HT-29 (cell line): ENCODE measurements at places on chromosomes 7 and 10. TPM values are rescaled to one million over a fixed set of nuclear protein-coding genes. Genes with fewer than 3 reads are reported as not detected.

GRCh38 chr10:31762316-31762715 lies 166.3 kb downstream of the ARHGAP12 start:
- no peak for DNase-seq

ANXA8L1 gene
- total RNA-seq, result not detected in 2 replicates

DNA sequence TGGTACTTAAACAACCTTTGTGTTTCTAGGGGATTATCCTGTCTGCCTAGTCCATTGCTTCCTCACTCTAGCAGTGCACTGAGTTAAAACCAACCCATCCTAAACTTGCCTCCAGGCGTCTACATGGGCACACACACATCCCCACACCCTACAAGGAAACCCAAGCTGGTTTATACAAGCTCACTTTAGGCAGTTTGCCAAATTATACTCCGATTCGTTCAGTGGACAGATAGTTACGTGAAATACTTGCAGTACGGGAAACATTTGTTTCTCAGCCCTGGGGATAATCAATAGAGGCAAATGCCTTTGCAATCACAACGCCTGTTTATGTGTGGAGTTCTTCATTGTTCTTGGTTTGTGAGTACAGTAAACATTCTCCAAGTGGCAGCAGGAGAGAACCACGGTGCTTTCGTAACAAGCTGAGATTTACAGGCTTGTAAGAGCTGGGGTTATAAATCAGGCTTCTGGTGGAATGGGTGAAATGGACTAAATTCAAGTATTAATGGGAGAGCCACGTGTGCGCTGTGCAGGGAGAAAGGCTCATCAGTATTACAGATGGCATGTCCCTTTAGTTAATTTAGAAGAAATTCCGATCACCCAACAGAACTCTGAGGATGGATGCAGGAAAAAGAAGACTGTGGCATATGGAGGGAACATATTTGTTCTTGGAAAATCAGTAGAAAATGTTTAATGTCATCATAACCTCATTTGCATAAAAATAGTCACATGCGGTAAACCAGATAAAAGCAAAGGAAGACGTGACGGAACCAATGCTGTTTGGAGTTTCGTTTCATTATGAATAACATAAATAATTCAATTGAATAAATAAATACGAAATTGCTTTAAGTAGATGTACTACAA lies 217.1 kb downstream of the GALNT17 start:
- no peak for DNase-seq

MINDY3 gene
- total RNA-seq, result 6.3 and 8.8 TPM in 2 replicates

DNA sequence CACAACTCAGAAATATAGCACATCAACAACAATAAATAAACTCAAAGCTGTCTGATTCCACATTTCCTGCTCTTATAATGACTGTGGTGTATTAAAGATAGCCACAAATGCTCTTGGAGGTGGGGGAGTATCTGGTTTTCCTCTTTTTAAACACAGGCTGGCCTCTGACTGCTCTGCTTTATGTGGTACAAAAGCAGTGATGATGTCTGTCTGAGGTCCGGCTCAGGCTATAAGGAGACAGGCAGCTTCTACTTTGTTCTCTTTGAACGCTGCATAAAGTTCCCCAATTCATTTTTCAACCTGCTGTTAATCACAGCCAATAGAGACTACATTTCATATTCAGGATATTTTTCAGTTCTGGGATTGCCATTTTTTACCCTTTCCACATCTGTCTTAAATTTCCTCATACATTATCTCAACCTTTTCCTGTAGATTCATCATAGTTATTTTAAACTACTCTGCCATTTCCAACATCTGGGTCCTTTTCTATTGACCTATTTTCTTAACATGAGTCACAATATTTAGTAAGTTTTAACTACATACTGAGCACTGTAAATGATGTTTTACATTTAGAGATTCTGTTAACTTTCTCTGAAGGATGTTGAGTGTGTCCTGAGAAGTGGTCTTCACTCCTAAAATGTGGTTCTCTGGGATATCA lies 64.9 kb downstream of the CRPPA start:
- DNase-seq, result no peak

- no peak for DNase-seq
Measured at GRCh38 chr10:105538874-105539273, 897.8 kb downstream of the SORCS3 start.

- no peak for DNase-seq
Measured at GRCh38 chr10:90125456-90126255, 424.3 kb downstream of the KIF20B start.

DDC gene
- 9.1 and 11.9 TPM in 2 replicates for total RNA-seq

GRCh38 chr7:158726277-158726807 lies 21.7 kb upstream of the NCAPG2 start:
- no peak for DNase-seq

DNA sequence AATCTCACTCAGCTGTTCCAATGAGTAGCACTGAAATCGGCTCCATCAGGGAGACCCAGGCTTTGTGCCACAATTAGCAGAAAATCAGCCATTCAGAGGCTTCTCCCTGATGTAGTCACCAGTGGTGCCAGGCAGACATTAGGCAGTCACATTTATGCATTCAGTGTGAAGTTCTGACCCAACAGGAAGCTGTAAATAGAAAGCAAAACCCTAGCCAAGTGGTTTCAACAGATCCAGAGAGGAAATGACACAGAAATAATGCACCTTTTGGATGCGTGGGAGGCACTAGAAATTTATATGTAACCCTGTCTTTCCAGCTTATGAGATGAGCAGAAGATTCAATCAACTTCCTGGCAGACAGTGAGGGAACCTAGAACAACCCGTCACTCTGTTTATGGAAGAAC lies 186.4 kb downstream of the PDE1C start:
- no peak for DNase-seq

DNA sequence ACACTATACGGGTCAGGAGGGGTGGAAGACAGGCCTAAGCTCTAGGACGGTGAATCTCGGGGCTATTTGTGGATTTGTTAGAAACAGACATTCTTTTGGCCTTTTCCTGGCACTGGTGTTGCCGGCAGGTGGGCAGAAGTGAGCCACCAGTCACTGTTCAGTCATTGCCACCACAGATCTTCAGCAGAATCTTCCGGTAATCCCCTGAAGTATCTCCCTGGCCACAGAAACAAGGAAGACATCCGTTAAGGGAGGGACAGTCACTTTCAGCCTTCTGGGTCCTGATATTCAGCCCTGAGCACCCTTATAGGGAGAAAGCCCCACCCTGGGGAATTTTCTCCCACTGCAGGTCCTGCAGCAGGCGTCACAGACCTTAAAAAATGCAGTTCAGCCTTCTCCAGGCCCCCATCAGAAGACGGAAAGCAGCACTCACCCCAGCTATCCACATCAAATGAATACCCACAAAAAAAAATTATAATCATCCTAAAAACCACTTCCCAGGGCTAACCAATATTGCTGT lies 23.2 kb downstream of the PLAC9 start:
- no peak for DNase-seq

DNA sequence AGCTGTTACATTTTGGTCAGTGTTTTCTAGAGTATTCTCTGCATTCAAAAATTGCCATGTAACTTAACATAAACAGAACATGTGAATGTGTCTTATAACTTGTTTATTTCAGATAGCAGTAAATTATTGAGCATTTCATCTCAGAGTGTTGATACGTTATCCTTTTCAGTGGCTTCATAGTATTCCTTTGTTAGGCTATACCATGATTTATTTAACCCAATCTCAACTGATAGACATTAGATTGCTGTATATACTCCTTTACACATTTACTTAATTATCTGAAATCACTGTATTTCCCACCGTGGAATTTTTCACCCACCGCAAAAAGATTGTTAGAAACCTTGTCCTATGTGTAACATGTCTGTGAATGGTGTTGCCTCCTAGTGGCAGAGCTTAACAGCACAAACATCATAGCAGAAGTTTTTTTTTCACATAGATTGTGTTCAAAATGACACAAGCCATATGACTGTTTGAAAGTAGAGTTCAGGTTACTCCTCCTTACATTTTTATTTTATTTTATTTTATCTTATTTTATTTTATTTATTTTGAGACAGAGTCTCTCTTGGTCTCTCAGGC lies 21.4 kb downstream of the SLF2 start:
- DNase-seq, result peak; percentile 26

GRCh38 chr7:112022128-112022527 lies 184.1 kb downstream of the DOCK4 start:
- DNase-seq, result no peak

- no peak for DNase-seq
Measured at GRCh38 chr7:71558806-71559613, 427.1 kb downstream of the GALNT17 start.

DNA sequence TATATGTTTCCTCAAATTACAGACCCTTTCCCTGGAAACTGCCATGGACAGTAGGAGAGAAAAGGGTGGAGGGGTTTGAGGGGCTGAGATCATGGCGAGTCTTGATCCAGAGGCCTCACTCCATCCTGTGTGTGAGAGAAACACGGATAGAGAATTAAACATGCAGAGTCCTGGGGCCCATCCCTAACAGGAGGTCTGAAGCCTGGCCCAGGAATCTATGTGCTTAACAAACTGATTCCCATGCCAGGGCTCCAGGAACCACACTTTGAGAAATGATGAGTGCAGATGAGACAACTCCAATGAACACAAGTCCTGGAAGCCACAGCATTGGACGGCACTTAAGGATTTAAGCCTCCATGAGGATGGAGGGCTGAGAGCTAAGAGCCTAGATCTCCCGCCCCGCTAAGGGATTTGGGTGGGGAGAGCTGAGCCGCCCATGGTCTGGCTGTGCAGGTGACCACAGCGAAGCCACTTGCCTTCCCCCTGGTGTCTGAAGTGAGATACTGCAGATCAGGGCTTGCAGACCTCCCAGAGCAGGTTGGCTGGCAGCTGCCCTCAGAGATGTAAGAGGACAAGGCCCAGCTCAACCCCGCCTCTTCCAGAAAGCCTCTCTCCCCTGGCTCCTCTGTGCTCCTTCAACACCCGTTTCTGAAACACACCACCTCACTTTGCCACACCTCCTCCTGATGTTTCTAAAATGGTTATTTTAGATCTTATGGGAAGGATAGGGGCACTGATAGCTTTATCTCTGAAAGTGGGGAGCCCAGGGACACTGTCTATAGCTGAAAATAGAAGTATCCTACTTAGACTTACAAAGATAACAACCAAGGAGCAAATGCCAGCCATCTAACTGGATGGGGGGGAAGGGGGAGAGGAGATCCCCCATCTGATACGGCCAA lies 24.8 kb upstream of the EIF5AL1 start:
- peak; percentile 77 for DNase-seq

- DNase-seq, result peak; percentile 39
Measured at GRCh38 chr10:103451831-103452505, at the start of gene CALHM2. Gene CALHM2 (minus strand): TSS chr10:103452370. CDS start chr10:103449941, 2,429 bp downstream.

TMEM225B gene
- total RNA-seq, result 0.05 TPM in 1 of 2 replicates, not detected in the other

- no peak for DNase-seq
Measured at GRCh38 chr10:128852902-128853301, 614.1 kb upstream of the MGMT start.

DNA sequence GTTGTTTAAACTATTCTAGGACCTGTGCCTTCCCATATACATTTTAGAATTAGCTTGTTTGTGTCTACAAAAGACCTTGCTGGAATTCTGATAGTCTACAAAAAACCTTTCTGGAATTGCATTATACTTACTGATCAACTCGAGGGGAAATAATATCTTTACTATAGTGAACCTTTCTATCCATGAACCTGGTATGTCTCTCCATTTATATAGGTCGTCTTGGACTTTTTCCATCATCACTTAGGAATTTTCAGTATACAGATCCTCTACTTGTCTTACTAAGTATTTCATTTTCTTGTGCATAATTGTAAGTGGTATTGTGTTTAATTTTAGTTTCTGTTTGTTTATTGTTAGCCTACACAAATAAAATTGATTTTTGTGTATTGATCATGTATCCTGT lies 101.1 kb downstream of the WDFY4 start:
- DNase-seq, result no peak

DNA sequence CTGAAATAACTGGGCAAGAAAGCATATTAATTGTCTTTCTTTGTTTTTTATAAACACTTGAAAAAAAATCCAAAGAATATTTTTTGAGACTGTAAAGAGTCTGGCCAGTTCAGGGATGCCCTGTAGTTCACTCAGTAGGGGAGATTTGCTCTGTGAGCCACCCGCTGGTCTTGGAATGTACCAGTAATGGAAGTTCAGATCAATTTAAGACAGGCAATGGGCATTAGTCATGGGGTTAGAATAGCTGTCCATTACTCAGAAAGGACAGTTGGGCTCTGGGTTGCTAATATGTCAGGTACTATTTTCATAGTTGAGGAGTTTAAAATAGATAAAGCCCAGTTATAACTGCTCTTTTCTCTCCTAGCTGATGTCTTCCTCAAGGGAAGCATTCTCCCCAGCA lies 38.7 kb downstream of the A1CF start:
- no peak for DNase-seq

TLX1 gene
- not detected in 2 replicates for total RNA-seq
